ENCODE measurements at places on chromosomes 4 and X.

DNA sequence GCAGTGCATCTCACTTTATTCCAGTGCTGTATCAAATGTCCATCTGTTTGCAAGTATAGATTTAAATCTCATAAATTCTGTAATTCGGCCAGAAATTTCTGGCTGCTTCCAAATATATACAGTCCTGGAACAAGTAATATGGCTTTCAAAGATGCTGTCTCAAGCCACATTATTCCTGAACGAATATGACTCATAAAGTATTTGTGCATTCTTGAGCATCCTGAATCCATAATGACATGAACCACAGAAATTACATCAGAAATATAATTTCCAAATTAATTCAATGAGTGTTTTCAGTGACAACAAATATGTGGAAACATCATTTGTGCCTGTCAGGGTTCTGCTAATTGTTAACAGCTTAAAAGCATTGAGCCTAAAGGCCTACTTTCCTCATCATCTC is 140.9 kb upstream of the HPGD start:
- no peak for DNase-seq

DNA sequence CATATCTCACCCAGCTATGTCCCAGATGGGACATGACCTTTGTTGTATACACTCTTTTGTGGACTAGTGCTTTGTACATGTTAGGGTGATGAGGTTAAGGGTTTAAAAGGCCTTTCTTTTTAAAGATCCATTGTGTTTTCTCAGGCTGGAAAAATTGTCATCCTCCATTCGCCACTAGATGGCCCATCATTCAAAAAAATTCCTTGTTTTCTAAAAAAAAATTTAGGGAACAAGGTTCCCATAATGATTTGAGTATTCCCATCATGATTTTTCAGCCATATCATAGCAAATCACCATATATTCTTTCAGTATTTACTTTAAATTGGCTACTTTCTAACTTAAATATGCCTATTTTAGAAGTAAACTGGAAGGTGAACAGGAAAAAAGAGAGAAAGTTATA is 91.9 kb upstream of the TMEM164 start:
- no peak for DNase-seq

- no peak for DNase-seq
These were observed 716.1 kb upstream of the INTU start for GRCh38 chr4:126916626-126917140.

GRCh38 chrX:134158821-134159512 is 78.0 kb upstream of the CCDC160 start:
- no peak for DNase-seq

DNA sequence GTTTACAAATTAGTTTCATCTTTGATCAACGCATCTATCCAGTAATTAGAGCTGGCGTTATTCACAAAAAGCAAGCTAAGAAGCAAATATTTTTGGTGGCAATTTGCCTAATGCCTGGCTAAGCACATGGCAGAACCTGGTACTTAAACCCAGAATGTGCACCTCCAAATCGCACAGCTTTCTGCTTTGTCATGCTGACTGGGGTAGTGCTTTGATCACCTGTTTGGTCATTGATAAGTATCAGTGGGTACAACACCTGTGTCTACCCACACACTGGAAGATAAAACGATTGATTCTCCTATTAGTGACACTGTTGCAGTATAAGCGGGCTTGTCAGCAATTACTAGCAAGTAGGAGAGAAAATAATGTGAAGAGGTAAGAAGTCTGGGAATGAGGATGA is 1.9 kb downstream of the NUDT6 start:
- DNase-seq, result no peak

All from CD4-positive, alpha-beta T cell treated with Interleukin-17A for 1 hour (primary cell).